ENCODE measurements at places on chromosomes 6 and 20.

- DNase-seq: no peak
Observed at GRCh38 chr6:29760328-29760727, 37.1 kb downstream of the HLA-F start.

GRCh38 chr6:36844232-36845170, 5.3 kb upstream of the CPNE5 start:
- no peak for DNase-seq

GRCh38 chr20:5470458-5470857, 153.7 kb upstream of the PROKR2 start:
- no peak for DNase-seq

GRCh38 chr20:43983359-43983758, 68.7 kb downstream of the TOX2 start:
- peak; percentile 31 for DNase-seq

- DNase-seq: no peak
Observed at GRCh38 chr6:43274916-43275597, 23.0 kb upstream of the SLC22A7 start.

GRCh38 chr6:150876598-150876997, 11.1 kb downstream of the MTHFD1L start:
- no peak for DNase-seq

GRCh38 chr20:64145458-64146300, 18.6 kb upstream of the MYT1 start:
- no peak for DNase-seq

GRCh38 chr6:107706516-107707115, 117.5 kb downstream of the SCML4 start:
- DNase-seq: no peak

DNA sequence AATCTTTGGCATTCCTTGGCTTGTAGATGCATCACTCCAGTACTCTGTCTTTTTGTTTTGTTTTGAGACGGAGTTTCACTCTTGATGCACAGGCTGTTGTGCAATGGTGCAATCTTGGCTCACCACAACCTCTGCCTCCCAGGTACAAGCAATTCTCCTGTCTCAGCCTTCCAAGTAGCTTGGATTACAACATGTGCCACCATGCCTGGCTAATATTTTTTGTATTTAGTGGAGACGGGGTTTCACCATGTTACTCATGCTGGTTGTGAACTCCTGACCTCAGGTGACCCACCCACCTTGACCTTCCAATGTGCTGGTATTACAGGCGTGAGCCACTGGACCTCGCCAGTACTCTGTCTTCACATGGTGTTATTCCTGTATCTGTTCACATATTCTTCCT, 35.8 kb upstream of the LGSN start:
- DNase-seq: no peak

- DNase-seq: no peak
Observed at GRCh38 chr6:4489538-4489937, 286.7 kb upstream of the CDYL start.

- DNase-seq: no peak
Observed at GRCh38 chr6:137819740-137820139, 47.3 kb upstream of the TNFAIP3 start.

- no peak for DNase-seq
Observed at GRCh38 chr20:33656010-33656782, 5.9 kb upstream of the C20orf144 start.

- no peak for DNase-seq
Observed at GRCh38 chr20:17807651-17808050, 107.9 kb downstream of the BANF2 start.

DNA sequence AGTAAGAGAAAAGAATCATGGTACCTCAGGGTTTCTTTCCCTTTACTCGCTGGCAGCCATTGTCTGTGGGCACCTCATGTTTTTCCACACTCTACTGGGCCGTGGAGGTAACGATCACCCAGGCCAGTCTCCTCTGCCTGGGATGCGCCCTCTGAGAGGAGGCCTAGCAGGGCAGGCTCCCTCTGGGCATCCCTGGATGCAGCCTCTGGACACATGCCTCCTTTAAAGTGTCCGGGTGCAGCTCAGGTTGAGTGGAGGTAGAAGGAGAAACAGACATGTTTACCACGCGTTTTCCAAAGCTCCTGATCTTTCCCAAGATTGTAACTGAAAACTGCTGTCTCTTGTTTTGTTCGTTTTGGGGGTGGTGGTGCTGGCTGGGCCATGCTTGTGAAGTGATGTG, 13.8 kb upstream of the NPEPL1 start:
- DNase-seq: no peak

GRCh38 chr20:38126146-38126921, 38.7 kb downstream of the TGM2 start:
- no peak for DNase-seq

- no peak for DNase-seq
Observed at GRCh38 chr6:134464690-134465411, 146.9 kb upstream of the SGK1 start.

GRCh38 chr6:11103065-11103464, 8.5 kb downstream of the ERVFRD-1 start:
- no peak for DNase-seq

- no peak for DNase-seq
Observed at GRCh38 chr6:73394577-73395354, at the start of gene DDX43. Gene DDX43, plus strand, starts transcription at chr6:73394828. Its CDS starts 78 bp downstream, at chr6:73394906.

DNA sequence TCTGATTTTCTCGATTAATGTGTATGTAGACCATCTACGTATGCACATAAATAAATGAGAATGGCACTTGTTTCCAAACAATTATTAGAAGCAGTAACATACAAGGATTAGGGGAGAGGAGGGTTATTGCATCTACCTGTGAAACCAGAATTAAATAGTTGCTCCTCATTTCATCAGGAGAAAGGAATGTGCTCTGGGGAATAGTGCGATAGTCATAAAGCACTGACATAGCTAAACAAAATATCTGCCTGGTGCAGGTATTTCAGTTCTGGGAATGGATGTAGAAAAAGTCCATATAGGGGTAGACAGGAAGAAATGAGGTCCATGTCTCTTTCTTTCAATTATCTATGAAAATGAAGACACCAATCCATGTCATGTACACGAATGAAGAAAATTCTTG, 1.6 kb upstream of the ID4 start:
- no peak for DNase-seq

GRCh38 chr6:40485300-40485699, 101.9 kb downstream of the LRFN2 start:
- no peak for DNase-seq

DNA sequence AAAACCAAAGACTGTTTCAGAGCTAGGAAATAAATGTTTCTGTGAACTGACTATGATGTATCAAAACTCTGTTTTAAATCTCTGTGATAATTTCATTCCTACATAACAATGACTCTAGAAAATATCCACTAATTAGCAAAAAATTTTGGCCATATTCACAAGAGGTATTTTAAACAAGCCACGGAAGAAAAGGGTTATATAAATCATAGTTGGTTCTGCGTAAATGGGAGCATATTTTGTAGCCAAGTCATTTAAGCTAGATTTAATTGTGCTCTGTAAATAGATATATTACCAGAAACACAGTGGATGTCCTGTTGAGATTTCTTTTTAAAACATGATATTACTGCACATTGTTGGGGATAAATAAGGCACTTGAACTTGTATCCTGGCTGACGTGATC, 416.5 kb upstream of the PLCB4 start:
- no peak for DNase-seq

- no peak for DNase-seq
Observed at GRCh38 chr6:111871207-111871606, 2.0 kb downstream of the FYN start.

GRCh38 chr6:167279766-167280446, 11.2 kb upstream of the UNC93A start:
- no peak for DNase-seq

- no peak for DNase-seq
Observed at GRCh38 chr20:41697861-41698559, 79.8 kb upstream of the CHD6 start.

DNA sequence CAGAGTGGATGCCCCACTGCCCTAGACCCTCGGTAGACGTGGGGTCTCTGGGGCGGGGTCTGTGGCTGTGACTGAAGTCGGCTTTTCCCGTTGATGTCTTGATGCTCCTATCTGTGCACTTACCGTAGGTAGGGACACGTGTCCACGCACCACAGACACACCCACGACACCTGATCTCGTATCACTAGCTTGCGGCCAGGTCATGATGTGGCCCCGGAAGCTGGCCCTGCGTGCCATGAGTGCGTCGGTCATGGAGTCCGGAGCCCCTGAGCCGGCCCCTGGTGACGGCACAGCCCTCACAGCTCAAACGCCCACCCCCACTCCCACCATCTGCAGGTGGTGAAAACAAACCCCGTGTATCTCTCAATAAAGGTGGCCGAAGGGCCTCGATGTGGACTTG, 33.9 kb upstream of the MRGBP start:
- no peak for DNase-seq

DNA sequence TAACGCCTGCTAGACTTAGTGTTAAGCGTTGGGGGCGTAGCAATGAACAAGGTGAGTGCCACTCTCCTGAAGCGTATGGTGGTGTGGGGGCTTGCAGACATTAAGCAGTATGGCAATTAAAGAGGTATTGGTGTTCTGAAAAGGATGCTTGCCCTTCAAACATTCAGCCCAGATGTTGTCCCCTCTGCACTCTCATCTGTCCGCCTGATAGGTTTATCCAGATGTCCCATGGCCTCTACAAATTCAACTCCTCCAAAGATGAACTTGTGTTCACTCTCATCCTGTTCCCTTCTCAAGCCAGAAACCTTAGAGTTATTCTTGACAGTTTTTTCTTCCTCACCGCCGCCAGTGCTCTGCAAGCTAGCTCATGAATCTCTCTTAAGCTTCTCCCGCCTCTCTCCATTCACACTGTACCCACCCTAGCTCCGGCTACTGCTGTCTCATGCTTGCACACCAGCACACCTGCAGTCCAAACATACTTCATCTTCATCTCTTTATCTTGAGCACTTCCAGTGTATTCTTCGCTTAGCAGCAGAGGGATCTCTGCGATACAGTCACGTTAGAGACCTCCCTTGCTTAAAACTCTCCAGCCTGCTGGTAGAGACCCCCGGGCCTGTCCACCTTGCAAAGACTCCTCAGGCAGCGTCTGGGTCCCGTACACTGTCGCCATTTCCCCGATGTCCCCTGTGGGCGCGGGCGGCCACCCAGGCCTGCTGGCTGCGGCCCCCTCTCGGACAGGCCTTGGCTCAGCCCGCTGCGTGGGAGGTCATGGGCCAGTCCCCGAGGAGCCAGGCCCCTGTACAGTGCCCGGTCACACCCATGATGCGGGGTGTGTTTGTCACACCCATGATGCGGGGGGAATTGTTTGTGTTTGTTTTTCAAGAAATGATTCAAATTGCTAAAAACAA, 962 bp downstream of the DDX27 start:
- DNase-seq: no peak

- no peak for DNase-seq
Observed at GRCh38 chr6:84526631-84527030, 237.8 kb downstream of the TBX18 start.

DNA sequence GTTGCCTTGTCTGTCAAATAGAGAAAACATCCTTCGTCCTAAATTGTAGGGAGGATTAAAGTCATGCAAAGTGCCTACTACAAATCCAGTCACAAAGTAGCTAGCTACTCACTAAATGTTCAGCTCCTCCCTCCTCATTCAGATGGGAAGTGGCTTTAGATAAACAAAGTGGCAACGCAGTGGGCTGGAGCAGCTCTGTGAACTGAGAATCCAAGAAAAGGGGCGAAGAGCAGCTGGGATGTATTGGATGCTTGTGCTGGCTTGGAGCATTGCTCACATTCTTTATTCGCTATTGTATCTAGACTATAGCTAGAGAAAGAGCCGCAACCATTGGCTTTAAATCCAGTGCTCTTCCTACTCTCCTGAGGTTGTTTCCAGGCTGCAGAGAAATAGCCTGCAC, 10.3 kb downstream of the MOG start:
- no peak for DNase-seq

DNA sequence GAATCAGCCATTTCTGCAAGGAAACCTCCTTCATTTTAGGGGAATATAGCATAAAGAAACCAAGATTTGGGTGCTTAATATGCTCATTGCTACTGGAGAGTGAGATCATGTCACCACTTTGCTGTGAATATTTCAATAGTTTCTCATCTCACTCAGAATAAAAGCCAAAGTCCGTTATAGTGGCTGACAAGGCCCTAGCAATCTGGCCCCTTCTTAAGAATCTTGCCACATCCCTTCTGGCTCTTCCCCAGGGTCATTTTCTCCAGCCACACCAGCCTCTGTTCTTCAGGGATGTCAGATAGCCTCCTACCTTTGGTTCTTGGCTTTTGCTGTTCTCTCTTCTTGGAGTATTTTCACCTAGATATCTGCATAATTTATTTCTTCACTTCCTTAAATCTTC, 24.8 kb upstream of the MLIP start:
- DNase-seq: no peak

DNA sequence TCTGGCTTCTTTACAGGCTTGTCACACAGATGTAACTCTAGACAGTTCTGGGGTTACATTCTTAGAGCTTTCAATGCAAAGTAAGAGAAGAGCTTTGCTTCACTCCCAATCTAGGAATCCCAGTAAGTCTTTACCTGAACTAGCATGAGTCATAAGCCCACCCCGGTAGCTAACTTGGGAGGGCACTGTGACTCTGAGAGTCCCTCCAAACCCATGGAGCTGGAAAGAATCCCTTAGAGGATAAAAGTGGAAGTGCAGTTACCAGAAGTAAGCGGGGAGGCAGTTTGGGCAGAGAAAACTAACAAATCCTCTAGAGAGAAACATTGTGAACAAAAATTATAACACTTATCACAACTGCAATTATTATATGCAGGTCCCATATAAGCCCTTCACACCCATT, 84.0 kb upstream of the SMLR1 start:
- DNase-seq: no peak

DNA sequence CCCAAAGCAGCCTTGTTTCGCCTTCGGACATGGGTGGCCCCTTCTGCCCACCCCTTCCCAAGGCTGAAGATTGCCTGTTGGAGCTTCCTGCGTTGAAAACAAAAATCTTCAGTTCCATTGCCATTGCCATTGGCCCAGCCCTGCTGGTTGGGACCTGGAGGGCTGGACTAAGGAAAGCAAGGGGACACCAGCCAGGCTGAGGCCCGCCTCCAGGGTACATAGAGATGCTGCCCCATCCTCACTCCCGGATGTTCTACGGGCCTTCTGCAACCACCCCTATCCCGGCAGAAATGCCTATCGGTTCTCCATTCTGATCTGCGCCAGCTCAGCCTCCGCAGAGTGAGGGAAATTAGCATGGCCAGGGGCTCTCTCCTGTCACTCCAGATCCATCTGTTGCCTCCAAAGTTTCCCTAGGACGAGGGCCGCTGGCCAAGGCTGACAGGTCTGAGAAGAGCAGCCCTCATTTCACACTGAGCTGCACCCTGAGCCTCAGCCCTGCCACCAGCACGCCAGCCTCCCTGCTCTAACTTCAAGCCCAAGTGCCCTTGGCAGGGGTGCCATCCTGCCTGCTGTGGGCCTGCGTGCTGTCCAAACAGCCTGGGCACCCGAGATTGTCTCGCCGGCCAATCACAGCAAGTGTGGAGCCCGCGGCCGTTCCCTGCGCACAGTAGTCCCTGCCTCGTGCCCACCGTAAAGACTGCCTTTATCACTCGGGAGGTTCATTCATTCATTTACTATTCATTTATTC, 13.4 kb upstream of the STX16 start:
- DNase-seq: no peak

- DNase-seq: no peak
Observed at GRCh38 chr6:108560463-108561308, at the start of gene FOXO3. Gene FOXO3, plus strand, starts transcription at chr6:108560917. Its CDS starts 292 bp downstream, at chr6:108561209.

GRCh38 chr20:50278377-50278683, 87.7 kb downstream of the CEBPB start:
- DNase-seq: no peak
